ENCODE measurements at places on chromosomes 16 and 17.
A peak's percentile ranks its signal among the peaks of the same experiment; 100 is the strongest.

GRCh38 chr17:82034371-82035011, 3.0 kb downstream of the DCXR start:
- DNase-seq, result no peak

DNA sequence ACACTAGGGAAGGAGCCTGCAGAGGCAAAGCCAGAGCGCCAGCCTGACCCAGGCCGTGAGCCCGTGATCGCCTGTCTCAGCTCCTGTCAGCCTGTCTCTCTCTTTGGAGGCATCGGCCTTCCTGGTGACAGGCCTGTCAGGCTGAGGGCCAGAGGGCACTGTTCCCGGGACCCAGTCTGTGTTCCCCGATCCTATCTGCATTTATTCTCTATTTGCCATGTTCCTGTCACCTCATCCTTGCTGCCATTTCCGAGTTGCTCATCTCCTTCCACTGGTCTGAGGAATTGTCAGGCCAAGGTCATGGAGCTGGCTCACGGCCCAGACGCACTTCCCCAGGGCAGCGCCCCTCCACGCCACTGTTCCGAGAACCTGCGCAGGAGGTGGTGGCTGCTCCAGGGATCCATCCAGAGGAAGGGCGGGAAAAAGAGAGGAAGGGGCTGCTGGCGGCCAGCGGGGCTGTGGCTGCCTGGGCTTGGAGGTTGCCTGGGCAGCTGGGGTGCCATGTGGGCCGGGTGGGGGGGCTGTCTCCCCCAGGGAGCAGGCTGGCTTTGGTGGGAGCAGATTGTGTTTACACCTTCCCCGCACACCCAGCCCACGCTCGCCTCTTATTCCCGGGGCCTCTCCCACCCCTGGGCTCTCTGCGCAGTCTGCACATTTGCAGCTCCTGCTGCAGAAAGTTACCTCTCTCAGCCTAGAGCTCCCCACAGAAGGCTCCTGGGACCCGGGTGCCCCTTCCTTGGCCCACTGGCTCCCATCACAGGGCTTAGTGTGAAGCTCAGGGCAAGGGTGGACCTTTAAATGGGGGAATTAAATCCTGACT, 4.9 kb downstream of the PRCD start:
- DNase-seq, result peak; percentile 66

DNA sequence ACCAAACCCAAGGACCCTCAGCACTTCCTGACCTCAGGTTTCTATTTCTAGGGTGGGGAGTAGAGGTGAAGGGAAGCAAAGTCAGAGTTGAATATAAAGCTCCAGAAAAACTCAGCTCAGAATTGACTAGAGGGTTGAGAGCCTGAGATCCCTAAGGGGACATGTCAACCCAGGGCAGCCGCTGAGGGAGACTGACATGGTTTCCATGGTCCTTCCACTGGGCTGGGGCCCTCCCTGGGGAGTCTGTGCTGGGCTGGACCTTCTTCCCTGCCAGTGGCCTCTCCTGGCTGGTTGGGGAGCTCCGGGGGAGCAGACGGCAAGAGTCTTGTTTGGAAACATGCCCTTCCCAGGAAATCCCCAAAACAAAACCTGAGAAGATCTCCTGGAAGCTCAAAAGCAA, 121.3 kb downstream of the METRNL start:
- no peak for DNase-seq

- DNase-seq, result no peak
Observed at GRCh38 chr16:26111900-26112299, 420.1 kb downstream of the HS3ST4 start.

DNA sequence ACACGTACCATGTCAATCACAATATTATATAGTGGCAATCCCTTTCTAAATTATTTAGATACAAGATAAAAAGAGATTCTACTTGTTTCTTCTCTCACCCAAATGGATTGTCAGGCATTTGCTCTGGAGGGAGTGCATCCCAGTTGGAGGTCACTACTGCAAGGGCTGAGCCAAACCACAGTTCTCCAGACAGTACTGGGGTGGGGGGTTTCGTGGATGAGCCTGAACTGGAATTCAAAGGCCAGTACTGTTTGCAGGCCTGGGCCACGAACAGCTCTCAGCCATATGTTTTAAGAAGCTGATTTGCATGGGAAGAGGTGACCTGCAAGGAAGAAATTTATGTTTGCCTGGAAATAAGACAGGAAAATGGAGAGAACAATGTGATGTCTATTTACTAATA, 314.9 kb downstream of the PMP22 start:
- no peak for DNase-seq

DNA sequence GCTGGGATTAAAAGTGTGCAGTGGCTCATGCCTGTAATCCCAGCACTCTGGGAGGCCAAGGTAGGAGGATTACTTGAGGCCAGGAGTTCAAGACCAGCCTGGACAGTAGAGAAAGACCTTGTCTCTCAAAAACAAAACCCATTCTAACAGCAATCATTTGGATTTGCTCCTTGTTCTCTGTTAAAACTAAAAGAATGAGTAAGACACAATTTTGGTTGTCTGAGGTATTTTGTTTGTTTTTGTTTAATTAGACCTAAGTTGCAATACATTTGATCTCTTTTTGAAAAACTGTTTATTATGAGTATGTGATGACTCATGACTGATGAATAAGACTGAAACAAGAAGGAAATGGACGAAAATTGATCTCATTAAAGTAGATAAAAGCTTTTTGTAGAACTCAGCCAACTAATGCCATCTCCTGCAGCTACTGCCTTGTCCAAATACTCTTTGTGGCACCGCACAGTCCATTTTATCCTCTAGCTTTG, 29.0 kb downstream of the GLG1 start:
- no peak for DNase-seq

DNA sequence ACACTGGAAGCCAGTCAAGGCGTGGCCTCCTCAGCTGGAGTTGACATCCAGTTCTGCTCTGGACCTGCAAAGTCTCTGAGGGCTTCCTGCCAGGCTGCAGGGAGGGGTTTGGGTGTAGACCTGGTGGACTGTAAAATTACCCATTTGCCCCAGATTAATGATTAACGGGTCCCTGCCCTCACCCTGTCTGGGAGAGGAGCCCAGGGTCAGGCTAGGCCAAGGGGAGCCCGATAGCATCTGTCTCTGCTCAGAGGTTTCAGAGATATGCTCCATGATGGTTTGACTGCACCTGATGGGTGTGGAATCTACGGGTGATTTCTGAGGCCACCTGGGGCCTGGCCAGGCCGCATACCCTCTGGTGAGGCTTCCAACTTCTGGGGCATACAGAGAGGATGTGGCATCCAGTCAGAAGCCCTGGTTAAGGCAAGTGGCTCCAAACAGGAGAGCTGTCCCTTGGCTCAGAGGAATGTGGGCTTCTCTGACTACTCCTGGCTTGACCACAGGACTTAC, 11.2 kb downstream of the PPY start:
- no peak for DNase-seq

- DNase-seq, result no peak
Observed at GRCh38 chr16:29761882-29762281, 16.1 kb upstream of the C16orf54 start.

GRCh38 chr17:75269844-75270217, 1.2 kb downstream of the MIF4GD start:
- no peak for DNase-seq

DNA sequence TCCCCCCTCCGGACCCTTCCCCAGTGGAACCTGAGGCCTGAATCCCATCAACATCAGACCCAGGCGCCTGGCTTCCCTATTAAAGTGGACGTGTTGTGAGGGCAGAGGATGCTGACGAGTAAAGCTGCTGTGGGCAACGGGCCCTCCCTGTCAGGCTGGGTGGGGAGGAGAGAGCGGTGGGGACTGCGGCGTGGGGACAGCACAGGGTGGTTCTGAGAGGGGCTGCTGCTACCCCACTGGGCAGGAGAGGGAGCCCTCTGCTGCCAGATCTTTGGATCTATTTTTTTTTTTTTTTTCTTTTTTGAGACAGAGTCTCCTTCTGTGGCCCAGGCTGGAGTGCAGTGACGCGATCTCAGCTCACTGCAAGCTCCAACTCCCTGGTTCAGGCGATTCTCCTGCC, 5.9 kb downstream of the CA5A start:
- peak; percentile 67 for DNase-seq

DNA sequence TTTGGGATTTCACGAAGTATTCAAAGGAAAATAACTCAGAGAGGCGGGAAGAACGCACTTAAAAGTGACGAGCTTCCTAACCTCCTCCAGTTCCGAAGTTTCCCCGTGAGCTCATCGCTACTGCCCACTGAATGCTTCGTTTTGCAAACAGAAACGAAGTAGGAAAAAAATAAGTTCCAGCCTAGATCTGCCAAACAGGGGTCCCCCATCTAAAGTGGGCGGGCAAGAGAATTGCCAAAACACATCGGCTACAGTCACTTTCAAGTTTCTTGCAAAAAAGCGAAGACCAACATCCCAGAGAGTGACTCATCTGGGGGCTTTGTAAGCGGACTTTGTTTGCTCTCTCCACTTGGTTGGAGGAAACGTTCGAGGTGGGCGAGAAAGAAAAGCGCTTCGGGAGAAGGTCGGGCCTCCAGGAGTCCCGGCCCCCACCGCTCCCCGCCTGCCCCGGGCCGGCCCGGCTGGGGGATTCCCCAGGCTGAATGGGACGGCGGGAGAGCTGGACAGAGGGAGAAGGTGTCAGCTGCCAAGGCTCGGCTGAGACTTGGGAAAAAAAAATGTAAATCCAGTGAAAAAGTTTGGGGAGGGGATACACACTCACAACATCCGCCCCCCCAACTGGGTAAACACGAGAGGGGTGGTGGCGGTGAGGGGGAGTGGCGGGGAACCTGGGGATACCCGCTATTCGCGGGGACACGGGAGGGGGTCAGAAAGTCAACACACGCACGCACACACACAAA, 1.0 kb downstream of the VEZF1 start:
- no peak for DNase-seq

DNA sequence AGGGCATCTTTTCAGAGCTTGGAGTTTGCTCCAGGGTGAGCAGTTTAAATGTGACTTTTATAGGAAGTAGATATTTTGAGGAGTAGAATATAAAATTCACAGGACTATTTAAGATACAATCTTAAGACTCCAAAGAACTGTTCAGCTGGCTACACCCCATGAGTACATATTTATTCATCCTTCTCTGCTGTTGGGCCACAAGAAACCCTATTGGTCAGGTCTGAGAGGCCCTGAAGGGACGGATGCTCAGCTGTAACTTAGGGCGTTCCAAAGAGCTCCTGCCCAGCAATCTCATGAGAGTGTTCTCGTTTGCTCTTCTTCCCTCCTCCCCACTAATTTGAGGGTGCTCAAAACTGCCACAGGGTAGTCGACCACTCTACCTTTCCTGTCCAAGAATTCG, 7.3 kb downstream of the ST6GALNAC2 start:
- DNase-seq, result no peak

GRCh38 chr17:53093391-53093790, 729.3 kb upstream of the KIF2B start:
- DNase-seq, result no peak

DNA sequence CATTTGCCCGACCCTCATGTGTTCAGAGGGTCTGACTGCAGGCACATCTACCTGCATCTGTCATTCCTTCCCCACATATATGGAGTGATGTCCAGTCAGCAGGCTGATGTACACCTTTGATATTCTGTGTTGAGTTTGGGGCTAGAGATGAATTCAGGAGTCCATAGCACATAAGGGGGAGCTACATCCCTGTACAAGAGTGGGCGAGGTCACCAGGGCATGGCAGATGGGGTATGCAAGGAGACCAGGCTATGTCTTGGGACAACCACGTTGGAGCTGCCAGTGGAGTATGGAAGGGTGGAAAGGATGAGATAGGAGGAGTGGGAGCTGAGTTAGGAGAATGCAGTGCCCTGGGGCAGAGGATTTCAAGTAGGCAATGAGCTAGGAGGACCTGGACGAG, 15.0 kb downstream of the SMPD3 start:
- no peak for DNase-seq

GRCh38 chr17:68592682-68593641, 8.2 kb downstream of the FAM20A start:
- DNase-seq, result no peak

DNA sequence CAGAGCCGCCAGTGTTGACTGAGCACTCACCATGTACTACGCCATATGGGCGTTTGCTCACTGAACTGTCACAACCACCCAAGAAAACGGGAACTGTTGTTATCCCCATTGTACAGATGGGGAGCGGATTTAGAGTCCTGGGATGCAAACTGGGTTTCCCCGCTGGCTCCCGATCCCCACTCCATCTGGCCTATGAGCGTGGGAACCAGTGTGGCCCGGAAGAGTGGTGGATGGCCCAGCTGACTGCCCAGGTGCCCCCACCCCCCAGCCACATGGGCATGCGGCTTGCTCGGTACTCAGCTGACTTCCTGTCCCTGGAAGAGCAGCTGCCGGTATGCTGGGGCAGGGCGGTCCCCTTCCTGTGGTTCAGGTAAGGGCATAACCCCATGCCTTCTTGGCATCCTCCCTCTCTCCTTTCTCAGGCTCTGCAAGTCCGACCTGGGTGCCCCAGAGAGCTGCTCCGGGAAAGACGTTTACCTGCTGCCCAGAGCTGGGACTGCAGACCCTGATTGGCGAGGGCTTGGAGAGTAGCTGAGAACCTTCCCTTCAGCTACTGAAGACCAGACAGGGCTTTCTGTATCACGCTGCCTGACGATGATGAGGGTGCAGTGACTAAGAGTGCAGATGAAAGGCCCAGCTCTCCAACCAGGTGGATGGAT, 16.2 kb downstream of the SOCS3 start:
- DNase-seq, result no peak

GRCh38 chr17:14072881-14073280, 3.6 kb downstream of the COX10 start:
- DNase-seq, result no peak
